Activated T-helper 1 cell treated with Interleukin-2 at 50 U/mL for 16 hours (primary cell): ENCODE measurements at places on chromosomes 13 and 19.
A peak's percentile ranks its signal among the peaks of the same experiment; 100 is the strongest.

- DNase-seq = peak; percentile 39
These were observed 607.6 kb downstream of the FGF9 start for GRCh38 chr13:22278336-22278929.

DNA sequence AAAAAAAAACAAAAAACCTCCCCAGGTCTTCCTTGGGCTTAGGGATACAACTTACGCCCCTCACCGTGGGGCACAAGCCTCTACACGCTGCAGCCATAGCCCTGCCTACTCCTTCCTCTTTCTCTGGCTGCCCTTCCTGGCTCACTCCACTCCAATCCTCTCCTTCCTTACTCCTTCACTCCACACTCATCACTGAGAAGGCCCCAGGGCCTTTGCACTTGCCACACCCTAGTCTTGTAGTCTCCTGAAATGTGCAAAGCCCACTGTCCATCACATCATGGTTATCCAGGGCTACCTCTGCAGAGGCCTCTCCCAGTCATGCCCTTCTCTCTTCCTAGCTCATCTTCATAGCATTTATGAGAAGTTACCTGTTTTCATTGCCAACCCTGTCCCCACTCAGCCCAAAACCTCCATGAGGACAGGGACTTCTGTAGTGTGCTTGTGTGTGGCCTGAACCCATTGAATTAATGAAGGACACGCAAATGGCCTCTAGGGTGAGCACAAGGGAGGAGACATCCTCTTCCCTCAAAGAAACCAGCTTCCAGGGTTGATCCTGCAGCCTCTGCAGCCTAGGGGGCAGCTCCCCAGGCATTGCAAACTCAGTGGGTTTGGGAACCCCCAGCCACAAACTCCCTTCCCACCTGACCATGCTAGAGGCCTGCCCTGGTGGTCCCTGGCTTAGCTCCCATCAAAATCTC, 7.9 kb upstream of the HSH2D start:
- DNase-seq = no peak

DNA sequence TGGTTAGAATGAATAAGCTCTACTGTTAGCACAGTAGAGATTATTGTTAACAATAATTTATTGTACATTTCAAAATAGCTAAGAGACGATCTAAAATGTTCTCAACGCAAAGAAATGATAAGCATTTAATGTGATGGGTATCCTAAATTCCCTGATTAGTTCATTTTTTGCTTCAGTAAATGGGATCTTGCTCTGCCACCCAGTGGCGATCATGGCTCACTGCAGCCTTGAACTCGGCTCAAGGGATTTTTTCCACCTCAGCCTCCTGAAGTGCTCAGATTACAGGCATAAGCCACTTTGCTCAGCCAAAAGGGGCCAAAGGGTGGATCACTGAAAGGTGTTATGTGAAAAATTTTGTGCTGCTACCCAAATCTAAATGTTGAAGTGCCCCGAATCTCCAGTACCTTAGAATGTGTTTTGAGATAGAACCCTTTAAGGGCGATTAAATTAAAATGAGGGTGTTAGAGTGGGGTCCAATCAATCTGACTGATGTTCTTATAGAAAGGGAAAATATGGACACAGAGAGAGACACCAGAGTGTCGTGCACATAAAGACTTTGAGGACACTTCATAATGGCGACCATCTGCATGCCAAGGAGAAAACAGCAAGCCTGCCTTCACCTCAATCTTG, 31.5 kb upstream of the ZNF766 start:
- DNase-seq = peak; percentile 40

GRCh38 chr19:49506575-49507105, 5.8 kb upstream of the FCGRT start:
- DNase-seq = peak; percentile 71

DNA sequence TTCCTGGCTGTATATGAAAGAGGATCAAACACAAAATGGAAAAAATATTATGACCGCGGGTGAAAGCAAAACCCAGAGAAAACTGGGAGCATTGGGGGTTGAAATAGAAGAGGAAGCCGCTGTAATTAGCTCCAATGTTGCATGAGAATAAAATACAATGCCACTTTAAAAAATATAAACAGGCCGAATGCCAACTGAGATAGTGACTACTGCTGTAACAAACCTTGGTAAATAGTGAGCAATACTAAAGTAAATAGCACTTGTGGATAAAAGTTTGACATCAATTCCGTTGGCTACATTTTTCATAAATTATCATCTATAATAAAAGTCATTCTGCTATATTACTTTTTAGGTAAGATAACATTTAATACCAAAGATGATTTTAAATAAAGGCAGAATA, 395.8 kb upstream of the MIR17HG start:
- no peak for DNase-seq

DNA sequence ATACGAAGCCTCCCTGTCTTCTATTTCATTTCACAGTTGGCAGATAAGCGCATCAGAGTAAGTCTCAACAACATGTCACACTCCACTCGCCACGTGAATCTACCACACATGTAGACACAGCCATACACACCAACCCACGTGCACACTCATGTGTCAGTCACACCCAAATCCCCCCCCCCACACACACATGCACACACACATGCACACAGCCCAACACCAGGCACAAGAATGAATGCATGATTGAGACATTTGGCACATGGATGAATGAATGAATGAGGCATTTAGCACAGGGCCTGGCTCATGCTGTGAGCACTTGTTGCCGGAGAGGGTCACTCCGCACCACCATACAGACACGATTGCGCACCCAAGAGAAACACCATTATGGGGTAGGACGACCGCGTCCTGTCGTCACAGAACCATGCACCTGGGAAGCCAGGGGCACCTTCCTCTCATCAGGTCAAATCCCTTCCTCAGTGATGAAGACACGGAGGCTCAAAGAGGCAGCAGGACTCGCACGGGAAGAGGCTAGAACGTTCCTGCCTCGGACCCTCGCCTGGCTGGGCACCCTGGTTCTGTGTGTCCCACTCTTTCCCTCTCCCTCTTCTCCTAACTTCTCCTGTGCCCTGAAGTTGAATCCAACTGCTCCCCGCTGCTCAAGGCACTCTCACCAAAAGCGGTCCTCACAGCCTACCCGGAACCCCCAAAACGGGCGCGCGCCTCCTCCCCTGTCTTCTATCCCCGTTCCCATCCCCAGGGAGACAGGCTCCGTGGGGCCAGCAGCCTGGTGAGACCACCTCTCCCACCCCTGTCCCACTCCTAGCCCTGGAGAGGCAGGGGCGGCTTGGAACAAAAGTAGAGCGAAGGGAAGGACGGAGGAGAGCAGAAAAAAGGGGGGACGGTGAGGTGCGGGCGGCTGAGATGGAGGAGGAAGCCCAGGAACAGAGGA, 1.3 kb downstream of the MEIS3 start:
- no peak for DNase-seq

DNA sequence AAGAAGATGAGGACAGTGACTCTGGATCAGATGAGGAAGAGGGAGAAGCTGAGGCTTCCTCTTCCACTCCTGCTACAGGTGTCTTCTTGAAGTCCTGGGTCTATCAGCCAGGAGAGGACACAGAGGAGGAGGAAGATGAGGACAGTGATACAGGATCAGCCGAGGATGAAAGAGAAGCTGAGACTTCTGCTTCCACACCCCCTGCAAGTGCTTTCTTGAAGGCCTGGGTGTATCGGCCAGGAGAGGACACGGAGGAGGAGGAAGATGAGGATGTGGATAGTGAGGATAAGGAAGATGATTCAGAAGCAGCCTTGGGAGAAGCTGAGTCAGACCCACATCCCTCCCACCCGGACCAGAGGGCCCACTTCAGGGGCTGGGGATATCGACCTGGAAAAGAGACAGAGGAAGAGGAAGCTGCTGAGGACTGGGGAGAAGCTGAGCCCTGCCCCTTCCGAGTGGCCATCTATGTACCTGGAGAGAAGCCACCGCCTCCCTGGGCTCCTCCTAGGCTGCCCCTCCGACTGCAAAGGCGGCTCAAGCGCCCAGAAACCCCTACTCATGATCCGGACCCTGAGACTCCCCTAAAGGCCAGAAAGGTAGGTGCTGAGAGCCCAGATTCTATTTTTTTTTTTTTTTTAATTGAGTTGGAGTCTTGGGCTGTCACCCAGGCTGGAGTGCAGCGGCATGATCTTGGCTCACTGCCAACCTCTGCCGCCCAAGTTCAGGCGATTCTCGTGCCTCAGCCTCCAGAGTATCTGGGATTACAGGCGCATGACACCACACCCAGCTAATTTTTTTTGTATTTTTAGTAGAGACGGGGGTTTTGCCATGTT, 2.3 kb downstream of the PPP1R15A start:
- DNase-seq = peak; percentile 28

DNA sequence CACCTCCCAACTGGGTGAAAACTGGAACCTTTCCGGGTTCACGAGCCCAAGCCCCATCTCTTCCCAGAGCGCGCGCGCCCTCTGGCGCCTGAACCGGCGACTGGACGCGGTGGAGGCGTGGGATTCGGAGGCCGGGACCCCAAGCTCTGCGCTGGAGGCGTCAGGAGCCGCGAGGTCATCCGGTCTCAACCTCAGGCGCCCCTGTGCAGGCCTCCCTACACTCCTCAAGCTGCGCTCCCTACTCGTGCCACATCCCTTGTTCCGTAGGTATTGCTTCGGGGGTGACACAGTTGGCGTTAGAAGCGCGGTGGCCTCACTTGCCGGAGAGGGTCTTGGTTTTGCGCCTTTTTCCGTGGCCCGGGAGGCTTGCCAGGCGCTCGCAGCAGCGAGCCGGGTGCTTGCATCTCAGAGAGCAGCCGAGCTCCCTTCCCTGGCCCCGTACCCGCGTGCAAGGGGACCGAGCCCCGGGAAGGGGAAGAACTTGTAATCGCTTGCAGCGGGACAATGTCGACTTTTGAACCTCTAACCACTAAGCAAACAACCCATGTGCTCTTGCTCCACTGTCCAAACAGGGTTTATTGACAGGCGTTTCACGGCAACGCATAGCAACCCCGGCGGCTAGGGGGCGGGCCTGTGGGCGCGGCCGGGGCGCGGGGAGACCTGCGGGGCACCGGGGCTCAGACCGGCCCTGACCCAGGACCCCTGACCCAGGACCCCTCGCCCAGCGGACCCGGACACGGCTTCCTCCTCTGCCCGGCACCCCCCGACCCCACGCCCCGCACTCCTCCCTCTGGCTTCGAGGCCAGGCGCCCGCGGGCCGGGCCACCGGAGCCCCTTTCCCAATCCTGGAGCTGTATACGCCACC, 8.5 kb downstream of the CDX2 start:
- no peak for DNase-seq

GRCh38 chr19:5091018-5091683, 122.2 kb downstream of the KDM4B start:
- no peak for DNase-seq

GRCh38 chr19:10079031-10079453, 7.1 kb upstream of the SHFL start:
- DNase-seq = no peak

DNA sequence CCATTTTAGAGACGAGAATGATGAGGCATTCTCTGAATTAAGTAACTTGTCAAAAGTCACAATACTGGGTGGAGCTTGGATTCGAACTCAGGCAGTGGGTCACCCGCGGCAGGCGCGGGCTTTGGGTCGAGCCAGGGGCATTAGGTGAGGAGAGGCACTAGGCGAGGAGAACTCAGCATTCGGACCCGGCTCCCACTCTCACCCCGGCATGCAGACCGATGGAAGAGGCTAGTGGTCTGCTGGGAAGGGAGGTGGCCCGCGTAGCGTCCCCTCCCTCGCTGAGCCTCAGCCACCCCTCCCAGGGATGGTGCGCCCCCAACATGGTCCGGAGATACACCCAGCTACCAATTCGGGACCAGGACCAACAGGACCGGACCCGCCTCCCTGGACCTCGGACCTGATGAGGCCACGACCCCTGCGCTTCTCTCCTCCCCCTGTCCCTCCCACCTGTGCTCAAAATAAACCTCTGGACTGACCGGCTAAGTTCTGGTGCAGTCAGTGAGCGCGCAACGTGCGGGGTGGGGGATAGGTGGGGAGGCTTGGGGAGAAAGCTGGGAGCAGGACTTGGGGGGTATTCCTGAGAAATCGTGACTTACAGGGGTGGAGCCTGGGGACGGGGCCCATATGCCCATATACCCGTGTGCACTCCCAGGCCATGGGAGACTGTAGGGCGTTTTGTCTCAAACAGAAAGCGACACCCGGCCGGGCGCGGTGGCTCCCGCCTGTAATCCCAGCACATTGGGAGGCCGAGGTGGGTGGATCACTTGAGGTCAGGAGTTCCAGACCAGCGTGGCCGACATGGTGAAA, 1.3 kb upstream of the SNAPC2 start:
- DNase-seq = no peak

GRCh38 chr13:79781829-79782540, 301.0 kb downstream of the NDFIP2 start:
- DNase-seq = no peak

DNA sequence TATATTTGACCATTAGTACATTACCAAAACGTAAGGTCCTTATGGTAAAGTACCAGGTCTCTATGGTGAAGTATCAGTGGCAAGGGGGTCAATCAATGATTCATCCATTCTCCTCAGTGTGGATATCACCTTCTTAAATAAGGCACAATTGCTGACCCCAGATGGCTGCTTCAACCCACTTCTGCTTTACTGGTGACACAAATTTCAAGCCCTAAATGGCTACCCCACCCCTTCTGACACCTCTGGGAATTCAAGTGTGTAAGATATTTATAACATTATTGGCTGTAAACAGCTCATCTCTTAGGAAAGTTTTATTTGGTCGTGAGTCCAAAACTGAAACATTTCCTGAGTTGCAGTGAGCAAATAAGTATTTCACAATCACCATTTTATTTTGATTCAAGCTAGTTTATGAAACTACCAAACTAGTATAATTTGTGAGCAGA, 7.9 kb upstream of the WBP4 start:
- DNase-seq = no peak

GRCh38 chr19:46745521-46746280, at the start of gene FKRP:
Gene FKRP (plus strand): TSS chr19:46746057. CDS start chr19:46755451, 9,394 bp downstream.
- DNase-seq = peak; percentile 14

DNA sequence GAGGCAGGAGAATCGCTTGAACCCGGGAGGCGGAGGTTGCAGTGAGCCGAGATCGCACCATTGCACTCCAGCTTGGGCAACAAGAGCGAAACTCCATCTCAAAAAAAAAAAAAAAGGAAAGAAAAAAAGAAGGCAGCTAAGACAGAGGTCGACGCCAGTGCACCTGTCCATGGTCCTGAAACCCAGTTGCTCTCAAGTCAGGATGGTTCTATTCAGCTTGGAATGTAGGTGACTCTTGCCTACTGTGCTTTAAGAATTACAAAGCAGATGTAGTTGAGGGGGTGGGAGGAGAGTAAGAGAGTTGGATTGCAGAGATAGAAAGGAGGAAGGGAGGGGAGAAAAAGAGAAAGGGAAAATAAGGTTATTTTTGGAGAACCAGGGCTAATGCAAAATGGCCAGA, 18.7 kb downstream of the CACNG7 start:
- no peak for DNase-seq

DNA sequence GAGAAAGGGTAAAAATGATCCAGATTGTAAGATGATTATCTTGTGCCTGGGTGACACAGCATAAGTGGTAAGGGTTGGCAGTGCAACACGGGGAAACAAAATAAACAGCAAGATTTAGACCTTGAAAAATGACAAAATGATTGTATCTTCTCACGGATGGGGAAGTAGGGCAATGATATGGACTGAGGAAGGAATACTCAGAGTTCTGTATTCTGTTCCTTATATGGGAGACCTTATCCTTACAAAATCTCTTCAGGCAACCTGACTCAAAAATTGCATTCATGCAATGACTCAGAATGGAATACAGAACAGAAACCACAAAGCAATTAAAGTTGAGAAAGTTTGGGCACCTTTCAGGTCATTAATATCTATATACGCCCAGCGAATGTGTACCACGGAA, 149.0 kb downstream of the HS6ST3 start:
- no peak for DNase-seq

GRCh38 chr13:109968876-109969577, 182.6 kb upstream of the IRS2 start:
- DNase-seq = no peak
